ENCODE measurements at places on chromosomes 5 and 9.

DNA sequence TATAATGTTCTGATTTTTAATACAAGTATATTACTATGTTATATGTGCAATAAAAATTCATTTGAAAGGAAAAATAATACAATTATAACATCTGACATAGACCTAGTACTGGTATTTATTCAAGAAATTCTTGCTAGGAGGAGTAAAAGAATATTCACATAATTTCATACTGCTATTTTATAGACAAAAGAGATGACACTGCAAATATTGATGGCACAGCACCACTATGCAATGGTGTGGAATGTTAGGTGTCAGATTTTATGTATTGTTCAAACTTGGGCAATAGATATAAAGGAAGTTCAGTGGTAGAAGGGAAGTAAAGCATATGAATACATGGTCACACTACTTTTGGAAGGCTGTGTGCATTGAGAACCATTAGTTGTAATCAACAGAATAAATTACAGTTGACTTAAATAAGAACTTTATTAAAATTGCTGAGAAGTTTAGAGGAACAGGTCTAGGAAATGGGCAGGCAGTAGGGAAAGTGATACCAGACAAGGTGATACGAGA, 143.9 kb downstream of the OR2K2 start:
- DNase-seq = no peak

GRCh38 chr9:134204041-134204440, 39.7 kb upstream of the RNU6ATAC start:
- no peak for DNase-seq

- DNase-seq = no peak
These were observed 113.6 kb downstream of the DPYSL3 start for GRCh38 chr5:147396070-147396823.

- no peak for DNase-seq
These were observed 674.9 kb downstream of the PRR16 start for GRCh38 chr5:121138952-121139351.

- peak; percentile 10 for DNase-seq
These were observed 71.7 kb downstream of the GRIA1 start for GRCh38 chr5:153562189-153562588.

DNA sequence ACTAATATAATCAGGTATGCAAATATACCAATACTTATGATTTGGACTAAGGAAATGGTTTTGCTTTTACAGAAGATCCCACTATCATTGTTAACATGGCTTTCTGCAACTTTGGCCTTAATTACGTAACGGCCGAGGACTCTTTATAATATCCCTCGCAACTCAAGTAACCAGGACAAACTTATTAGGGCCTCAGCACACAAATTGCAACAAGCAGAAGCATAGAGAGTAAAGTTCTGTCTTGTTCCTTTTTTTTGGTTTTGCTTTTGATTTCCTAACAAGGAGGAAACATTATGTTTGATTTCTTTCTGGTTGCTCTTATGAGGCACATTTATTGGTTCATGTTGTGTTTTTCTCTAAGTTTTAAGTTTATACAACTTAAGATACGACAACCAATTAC, 60.4 kb downstream of the RORB start:
- DNase-seq = no peak

Measured in RCC 7860 (cell line).